ENCODE measurements at places on chromosomes 16 and 17. TPM values are rescaled to one million over a fixed set of nuclear protein-coding genes. Genes with fewer than 3 reads are reported as not detected.

Gene NHLRC4
- total RNA-seq: 2.4 TPM

Gene NRN1L
- not detected for total RNA-seq

Gene TMEM114
- not detected for total RNA-seq

Gene TUBB3
- 251 TPM for total RNA-seq

Gene LITAFD
- not detected for total RNA-seq

Gene PPY
- total RNA-seq: not detected

Gene OR3A3
- not detected for total RNA-seq

Gene ZNF18
- total RNA-seq: 7.5 TPM

Gene KRTAP16-1
- total RNA-seq: not detected

Gene TEKT5
- 0.65 TPM for total RNA-seq

Gene PMFBP1
- total RNA-seq: not detected

Gene PDILT
- total RNA-seq: not detected

Gene PPM1E
- total RNA-seq: under 0.01 TPM

Gene CTRB1
- total RNA-seq: not detected

Gene COG1
- total RNA-seq: 27.8 TPM

Gene ODAD4
- total RNA-seq: 0.38 TPM

Gene NKD1
- total RNA-seq: under 0.01 TPM

Gene HSF4
- 1.3 TPM for total RNA-seq

Gene TCAP
- total RNA-seq: 0.67 TPM

Gene CIAO2B
- total RNA-seq: 131 TPM

Gene GP1BA
- total RNA-seq: not detected

Gene FAM20A
- total RNA-seq: not detected

Gene CRHR1
- not detected for total RNA-seq

Gene HSD3B7
- 22.2 TPM for total RNA-seq

Gene PRSS36
- total RNA-seq: 0.65 TPM
